ENCODE measurements at places on chromosomes 1 and 21.

DNA sequence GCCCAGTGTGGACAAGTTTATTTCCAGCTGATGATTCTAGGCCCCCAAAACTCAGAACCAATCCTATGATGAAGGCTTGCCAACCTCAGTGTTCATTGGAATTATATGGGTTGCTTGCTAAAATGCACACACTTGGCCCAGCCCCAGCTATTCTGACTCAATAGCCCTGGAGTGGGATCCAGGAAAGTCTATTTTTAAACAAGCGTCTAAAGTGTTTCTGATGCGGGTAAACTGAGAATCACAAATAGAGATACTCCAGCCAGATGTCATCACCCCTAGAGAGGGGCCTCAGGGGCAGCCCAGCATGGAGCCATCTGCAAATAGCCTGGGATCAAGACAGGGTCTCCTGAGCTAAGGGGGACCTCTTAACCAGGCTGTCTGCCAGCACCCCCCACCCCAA, 46.0 kb downstream of the PKP1 start:
- no peak for DNase-seq

DNA sequence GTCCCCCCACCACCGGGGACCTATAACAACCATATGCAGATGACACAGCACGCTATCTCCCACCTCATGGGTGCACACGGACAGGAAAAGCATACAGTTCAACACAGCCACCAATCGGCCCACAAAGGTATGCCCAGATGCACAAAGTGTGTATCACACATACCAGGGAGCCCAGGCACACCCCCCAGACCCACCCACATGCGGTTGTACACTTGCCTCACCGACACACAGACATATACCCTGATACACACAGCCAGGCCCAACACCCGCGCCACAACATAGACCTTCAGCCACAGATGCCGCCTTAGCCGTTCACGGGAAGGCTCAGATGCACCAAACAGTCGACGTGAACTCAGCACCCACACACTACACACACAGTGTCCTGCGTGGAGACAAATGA, 5.5 kb downstream of the CROCC start:
- DNase-seq, result no peak

- DNase-seq, result no peak
Observed at GRCh38 chr21:38211321-38211720, 45.5 kb upstream of the KCNJ15 start.

GRCh38 chr21:45386728-45387371, 18.1 kb upstream of the COL18A1 start:
- DNase-seq, result no peak

DNA sequence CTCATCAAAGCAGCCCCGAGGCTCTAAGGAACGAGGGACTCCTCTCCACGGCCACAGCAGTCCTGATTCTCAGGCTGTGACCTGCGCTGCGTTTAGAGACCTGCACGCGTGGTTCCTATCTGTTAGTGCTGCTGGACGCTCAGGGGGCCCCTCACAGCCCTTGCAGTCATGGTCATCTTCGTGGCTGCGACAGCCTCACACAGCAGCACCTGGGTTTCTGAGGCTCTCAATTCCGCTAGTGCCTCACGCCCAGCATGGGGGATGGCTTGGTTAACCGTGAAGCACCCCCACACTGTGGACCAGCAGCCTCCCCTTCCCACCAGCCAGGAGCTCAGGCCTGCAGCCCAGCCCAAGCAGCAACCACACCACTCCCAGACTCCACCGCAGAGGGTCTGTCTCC, 7.8 kb downstream of the MORN1 start:
- no peak for DNase-seq

- no peak for DNase-seq
Observed at GRCh38 chr21:15752763-15753407, 23.1 kb downstream of the USP25 start.

- DNase-seq, result no peak
Observed at GRCh38 chr1:70517444-70517843, 106.4 kb downstream of the CTH start.

GRCh38 chr1:52911541-52911940, 10.0 kb downstream of the ECHDC2 start:
- no peak for DNase-seq

DNA sequence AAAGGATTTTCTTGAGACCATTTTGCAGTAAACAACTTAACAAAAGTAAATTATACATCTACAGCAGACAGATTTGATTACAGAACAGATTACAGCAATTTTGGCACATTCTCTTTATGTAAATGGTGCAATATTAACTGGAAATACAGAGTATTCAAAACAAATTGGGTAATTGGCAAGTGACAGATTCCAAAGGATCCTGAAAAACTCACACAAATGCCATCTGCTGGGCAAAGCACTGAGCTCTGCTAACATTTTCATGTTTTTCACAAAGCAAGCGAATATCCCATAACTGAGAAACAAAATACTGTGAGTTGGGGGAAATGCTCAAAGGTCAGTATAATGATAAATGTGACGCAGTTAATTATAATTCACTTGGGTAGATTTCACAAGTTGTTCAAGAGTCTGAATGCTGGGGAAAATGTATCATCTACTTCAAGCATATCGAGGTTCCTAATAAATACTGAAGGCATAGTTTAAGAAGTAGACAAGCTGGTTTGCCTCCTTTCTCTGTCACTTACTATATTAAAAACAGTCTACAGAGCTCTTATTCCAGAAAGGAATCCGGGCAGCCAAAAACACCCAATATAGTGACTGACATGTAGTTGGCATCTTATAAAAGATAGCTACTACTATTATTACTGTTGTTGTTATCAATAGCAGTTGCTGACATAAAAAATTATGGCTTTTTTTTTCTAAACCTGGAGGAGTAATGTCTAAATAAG, 75.8 kb upstream of the SDC3 start:
- no peak for DNase-seq

GRCh38 chr1:215474940-215475339, 92.2 kb upstream of the KCTD3 start:
- DNase-seq, result no peak

DNA sequence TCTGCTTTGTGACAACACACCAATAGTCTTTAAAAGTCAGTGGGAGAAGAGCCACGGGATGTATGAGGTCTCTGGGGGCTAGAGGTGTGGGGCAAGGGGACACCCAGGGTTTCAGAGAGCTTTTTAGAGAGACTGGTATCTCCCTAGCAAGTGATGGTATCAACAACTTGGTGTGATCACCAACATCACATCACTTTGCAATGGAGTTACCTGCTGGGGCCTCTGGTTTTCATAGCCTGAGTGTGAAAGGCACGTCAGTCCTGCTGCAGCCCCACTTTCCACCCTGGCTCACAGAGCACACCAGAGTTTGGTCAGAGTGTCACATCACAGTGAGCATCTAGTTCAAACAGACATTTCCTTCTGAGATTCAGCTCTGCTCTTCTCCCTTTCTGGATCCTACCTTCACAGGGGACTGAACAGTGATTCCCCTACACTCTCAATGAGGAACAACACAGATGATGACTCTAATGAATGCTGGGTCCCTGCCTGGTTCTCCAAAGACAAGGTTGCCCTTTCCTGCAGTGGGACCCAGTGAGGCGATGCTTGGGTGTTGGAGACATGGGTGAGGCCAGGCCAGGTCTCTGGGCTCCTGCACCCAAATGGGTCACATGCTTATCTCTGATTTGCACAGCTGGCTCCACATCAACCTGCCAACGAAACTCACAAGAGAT, 2.0 kb upstream of the MAN1C1 start:
- no peak for DNase-seq

Data from activated naive CD4-positive, alpha-beta T cell treated with anti-CD3 and anti-CD28 coated beads, Interleukin-2, amount 10 ng/mL, durations not matched to agents 7 days and 5 days (primary cell).